ENCODE measurements at places on chromosomes 5 and 9. TPM values are rescaled to one million over a fixed set of nuclear protein-coding genes. Genes with fewer than 3 reads are reported as not detected.

DNA sequence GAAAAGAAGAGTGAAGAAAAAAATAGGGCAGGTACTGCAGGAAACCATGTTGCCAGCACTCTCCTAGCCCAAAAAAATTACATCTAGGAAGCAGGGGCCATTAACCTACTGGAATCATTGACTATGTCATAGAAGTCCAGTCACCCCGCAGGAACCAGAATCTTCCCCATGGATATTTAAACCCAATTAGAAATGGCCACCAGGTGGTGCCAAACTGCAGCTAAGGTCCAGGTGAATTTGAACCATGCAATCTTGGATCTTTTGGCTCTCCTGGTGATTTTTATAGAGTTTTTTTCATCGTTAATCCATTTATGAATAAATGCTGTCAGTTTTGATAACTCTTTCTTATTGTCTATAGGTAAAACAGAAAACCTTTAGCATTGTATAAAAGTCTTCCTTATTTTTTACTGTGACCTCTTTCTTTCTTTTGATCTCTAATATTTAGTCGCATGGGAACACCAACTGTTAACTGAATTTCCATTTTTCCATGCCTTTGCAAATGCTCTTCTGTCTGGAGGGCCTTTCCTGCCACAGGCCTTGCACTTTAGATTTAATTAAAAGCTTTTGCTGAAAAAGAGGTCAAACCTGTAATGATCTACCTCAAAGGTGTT, 147.5 kb upstream of the FGF10 start:
- DNase-seq, result peak; percentile 65

DNA sequence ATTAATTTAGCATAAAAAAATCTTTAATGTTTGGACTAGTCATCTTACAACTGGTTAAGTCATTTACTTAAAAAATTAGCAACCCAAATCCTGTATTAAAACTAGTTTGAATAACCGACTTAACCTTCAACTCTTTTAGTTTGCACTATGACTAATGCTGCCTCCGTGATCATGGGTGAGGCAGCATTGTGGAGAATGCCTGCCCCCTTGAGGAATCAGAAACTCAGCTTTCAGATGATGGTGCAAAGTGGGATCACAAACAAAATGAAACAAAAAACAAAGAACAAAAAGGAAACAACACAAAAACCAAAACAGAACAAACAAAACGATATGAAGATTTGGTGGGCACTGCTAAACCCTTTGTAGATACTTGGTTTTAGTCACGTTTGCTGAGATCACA, 127.0 kb upstream of the PALM2AKAP2 start:
- no peak for DNase-seq

GRCh38 chr5:109049565-109049964, 301.9 kb downstream of the FER start:
- no peak for DNase-seq

GRCh38 chr9:9284201-9284600, 1328.6 kb downstream of the PTPRD start:
- no peak for DNase-seq

ZNF454 gene
- total RNA-seq, result 0.88 TPM

DNA sequence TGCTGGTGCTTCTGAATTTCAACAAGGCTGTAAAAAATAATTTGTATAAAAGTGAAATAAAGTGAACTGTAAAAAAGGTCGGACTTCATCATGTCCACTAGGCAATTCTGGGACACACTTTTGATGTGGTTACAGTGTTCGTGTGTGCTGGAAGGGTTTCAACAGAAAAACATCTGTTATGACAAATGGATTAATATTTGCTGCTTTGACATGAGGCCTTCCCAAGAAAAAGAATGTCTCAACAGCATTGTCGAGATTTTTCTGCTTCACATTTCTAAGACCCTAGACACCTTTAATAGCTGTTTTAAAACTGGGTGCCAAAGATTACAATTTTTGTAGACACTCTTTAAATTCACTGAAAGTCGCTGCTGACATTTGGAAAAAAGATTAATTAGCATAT, 216.6 kb downstream of the SLC12A2 start:
- no peak for DNase-seq

PLPP7 gene
- total RNA-seq, result 3.4 TPM

DNA sequence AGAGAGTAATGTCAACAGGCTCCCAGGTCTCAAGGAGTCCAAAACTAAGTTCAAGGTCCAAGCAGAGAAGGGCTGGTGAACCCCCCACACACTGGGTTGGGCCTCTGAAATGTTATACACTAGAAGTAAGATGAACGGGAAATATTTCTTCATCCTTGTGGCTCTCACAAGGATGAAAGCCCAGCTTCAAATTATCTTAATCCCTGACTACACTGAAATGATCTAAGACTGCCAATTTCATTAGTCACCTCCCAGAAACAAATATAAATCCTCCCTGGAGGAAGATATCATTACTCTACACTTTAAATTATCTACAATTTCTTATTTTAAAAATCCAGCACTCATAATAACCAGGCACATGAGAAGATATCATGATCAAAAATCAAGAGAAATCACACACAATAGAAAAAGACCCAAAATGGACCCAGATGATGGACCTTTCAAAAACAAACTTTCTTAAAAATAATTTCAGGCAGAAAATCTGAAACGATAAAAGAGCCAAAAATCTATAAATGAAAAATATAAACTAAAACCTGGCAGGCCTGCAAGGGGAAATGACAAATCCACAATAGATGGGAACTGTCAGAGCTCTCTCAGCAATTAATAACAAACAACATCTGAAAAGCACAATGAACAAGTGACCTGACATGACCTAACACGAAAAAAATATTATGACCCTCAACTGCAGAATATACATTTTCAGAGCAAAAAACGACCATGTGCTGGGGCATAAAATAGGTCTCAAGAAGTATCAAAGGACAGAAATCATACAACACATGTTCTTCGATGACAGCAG, 117.4 kb downstream of the GPR21 start:
- DNase-seq, result no peak

DNA sequence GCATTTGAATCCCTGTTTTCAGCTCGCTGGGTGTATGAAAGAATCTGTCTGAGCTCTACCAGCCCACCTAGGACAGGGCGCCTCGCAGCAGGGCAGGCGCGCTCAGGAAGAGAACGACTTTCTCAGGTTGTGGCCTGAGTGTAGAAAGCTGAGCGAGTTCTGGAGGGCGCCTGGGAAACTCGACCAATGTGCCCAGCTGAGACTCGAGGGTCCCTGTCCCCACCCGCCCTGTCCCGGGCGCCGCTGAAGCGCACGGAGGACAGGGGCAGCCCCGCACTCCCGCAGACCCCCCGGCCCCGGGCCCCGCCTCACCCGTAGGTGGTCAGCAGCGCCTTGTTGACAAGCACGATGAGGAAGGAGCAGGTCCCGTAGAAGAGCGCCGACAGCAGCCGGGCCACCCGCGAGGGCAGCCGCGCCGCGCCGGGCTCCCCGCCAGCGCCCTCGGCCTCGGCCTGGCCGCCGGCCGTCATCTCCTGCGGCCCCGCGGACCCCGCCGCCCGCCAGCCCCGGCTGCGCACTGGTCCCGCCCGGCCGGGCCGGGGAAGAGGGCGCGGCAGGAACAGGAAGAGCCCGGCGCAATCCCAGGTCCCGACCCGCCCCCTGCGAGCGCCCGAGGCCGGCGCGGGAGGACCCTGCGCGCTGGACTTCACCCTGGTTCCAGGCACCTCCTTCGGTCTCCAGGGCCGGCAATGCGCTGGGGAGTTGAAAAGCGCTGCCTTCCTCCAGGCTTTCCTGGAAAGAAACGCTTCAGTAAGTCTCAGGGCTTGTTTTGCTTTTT, at the start of gene SLC35D2:
SLC35D2 (minus strand) TSS at position 547 of the 778 bp plus-strand sequence; CDS start at position 470, 77 bp downstream.
- no peak for DNase-seq

DNA sequence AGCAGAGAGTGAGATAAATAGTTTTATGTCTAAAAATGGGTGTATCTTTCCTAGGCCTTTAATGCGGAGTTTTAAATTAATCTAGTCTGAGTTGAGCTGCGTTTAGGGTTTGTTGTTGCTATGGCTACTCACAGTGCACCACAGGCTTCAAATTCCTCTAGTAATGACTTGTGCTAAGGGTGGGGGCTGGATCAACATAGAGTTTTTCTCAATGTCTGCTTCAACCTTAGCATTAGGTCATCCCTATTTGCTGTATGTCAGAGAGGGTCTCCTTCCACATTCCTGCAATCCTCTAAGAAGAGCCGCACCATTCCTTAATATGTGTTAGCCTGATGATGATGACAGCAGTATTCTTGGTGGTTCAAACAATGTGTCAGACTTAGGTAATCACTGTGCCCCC, 465.6 kb upstream of the KIF2A start:
- no peak for DNase-seq

ANKRD55 gene
- not detected for total RNA-seq

- DNase-seq, result no peak
These were observed 81.5 kb downstream of the NRG2 start for GRCh38 chr5:139961435-139962157.

ZNF618 gene
- total RNA-seq, result 28.5 TPM

GRCh38 chr5:10468256-10468655, 26.6 kb downstream of the ROPN1L start:
- no peak for DNase-seq

- DNase-seq, result no peak
These were observed 51.8 kb downstream of the SNX24 start for GRCh38 chr5:122897283-122897602.

ZNF79 gene
- total RNA-seq, result 7.4 TPM

- no peak for DNase-seq
These were observed 35.3 kb downstream of the HABP4 start for GRCh38 chr9:96485280-96485679.

SPAAR gene
- total RNA-seq, result not detected

GRCh38 chr5:155101697-155102096, 88.1 kb downstream of the KIF4B start:
- no peak for DNase-seq

DNA sequence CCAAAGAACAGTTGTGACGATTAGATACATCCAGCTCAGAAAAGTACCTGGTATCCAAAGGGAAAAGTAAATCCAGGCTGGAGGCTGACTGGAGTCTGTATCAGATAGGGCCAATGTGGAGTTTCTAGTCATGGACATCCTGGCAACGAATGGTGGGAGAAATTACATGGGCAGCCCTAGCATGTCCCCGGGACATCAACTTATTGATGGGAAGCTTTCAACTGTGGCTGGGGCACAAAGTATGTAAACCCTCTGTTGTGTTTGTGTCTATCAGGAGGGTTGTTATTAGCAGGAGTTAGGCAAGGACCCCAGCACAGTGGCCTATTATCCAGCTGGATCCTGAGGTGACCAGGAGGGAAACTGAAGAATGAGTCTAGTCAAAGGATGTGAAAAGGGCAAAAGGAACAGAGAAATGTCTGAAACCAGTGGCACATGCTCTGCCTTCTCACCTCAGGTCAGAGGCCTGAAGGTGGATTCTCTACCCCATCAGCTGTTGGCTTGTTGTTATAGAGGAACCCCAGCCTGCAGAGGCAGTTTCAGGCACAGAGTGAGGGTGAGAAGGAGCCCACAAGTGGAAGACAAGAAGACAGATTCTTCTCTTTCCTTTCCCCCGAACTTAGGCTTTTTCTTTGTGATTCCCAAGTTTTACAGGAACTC, 19.9 kb downstream of the IFNW1 start:
- no peak for DNase-seq

GRCh38 chr5:140360681-140361479, 886 bp downstream of the SLC4A9 start:
- no peak for DNase-seq

FOXD4 gene
- not detected for total RNA-seq

GRCh38 chr9:73093740-73094379, 57.8 kb upstream of the ANXA1 start:
- no peak for DNase-seq

GRCh38 chr9:4936823-4937222, 48.2 kb upstream of the JAK2 start:
- DNase-seq, result no peak

TOR2A gene
- total RNA-seq, result 18.7 TPM

OTP gene
- total RNA-seq, result not detected

SLCO6A1 gene
- 0.54 TPM for total RNA-seq

GRCh38 chr9:3179711-3180110, 335.8 kb upstream of the PUM3 start:
- DNase-seq, result no peak
